ENCODE measurements at places on chromosomes 16 and 17. TPM values are rescaled to one million over a fixed set of nuclear protein-coding genes. Genes with fewer than 3 reads are reported as not detected.
A peak's percentile ranks its signal among the peaks of the same experiment; 100 is the strongest.

ARHGAP44 gene
- 12.4 TPM for total RNA-seq

DNA sequence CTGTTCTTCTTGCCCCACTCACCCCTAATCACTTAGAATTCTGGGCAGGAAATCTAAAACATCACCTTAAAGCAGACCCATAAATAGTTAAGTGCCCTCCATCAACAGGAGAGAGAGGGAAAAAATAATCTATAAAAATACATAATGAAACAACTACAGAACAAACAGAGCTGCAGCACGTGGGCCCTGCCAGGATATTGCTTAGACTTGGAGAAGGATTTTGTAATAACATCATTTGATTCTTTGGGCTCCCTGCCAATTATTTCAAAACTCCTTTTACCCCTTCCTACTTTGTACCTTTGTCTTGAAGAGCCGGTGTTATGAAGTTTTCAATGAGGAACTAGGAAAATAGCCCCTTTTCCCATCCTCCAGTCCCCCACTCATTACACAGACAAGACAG, 130.6 kb upstream of the TOX3 start:
- no peak overlapping the region for H3K4me3 ChIP-seq
- H3K27me3 ChIP-seq: no peaks in the 10 kb centered on the region
- no peaks in the 10 kb centered on the region for H3K36me3 ChIP-seq
- H3K27ac ChIP-seq: no peak overlapping the region
- DNase-seq: no peak

SOX15 gene
- total RNA-seq: 0.93 TPM

DNA sequence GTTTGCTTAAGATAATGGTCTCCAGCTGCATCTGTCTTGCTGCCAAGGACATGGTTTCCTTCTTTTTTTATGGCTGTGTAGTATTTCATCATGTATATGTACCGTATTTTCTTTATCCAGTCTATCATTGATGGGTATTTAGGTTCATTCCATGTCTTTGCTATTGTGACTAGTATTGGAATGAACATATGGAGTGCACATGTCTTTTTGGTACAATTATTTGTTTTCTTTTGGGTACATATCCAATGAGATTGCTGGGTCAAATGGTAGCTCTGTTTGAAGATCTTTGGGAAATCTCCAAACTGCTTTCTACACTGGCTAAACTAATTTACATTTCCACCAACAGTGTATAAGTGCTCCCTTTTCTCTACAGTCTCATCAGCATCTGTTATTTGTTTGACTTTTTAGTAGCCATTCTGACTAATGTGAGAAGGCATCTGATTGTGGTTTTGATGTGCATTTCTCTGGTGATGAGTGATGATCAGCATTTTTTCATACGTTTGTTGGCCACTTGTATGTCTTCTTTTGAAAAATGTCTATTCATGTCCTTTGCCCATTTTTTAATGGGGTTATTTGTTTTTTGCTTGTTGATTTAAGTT, 66.2 kb downstream of the TNFRSF13B start:
- no peaks in the 10 kb centered on the region for H3K36me3 ChIP-seq
- H3K4me3 ChIP-seq: no peak overlapping the region
- H3K27me3 ChIP-seq: peaks cover 21% of the 10 kb centered on the region
- H3K4me1 ChIP-seq: no peaks in the 10 kb centered on the region
- no peak overlapping the region for H3K27ac ChIP-seq

DNA sequence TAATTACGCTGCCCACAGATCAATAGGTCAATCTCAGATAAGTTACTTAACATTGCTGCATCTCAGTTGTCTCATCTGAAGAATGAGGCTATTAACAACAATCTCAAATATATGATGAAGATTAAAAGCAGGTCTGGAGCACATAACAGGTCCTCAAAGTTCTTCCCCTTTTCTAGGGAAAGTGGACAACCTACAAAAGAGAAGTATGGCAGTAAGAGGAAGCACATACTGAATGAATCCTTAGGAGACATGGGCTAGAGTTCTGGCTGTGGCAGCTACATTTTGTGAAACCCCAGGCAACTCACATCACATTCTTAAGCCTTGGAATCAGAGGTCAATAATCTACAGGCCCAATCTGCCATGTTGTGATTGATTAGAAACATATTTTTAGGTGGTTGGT, 180.6 kb downstream of the PCTP start:
- no peaks in the 10 kb centered on the region for H3K4me1 ChIP-seq
- H3K27ac ChIP-seq: no peak overlapping the region
- DNase-seq: no peak
- peaks cover 4% of the 10 kb centered on the region for H3K27me3 ChIP-seq

TPSD1 gene
- not detected for total RNA-seq

CNTNAP4 gene
- 0.74 TPM for total RNA-seq

GRCh38 chr17:34709158-34709754, 129.9 kb downstream of the TMEM132E start:
- H3K4me1 ChIP-seq: no peaks in the 10 kb centered on the region
- DNase-seq: no peak
- no peak overlapping the region for H3K27ac ChIP-seq
- H3K36me3 ChIP-seq: no peaks in the 10 kb centered on the region
- H3K4me3 ChIP-seq: no peak overlapping the region

DNA sequence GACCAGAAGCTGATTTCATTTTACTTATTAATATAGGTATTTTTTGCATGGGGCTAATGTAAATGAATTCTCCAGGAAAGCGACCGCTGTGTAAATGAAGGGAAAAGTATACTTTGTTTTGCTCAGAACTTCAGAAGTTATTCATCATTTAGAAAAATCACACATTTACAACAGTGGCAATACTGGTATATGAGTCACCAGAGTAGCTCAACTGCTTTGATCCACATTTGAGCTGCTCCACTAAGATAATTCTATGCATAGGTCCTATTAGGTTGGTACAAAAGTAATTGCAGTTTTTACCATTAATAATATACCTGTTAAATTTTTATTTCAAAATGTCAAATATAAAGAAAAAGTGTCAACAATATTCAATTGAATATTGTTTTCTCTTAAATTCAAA, 22.9 kb upstream of the DYNLRB2 start:
- H3K27me3 ChIP-seq: peaks cover 11% of the 10 kb centered on the region
- DNase-seq: no peak
- H3K4me3 ChIP-seq: no peak overlapping the region
- no peaks in the 10 kb centered on the region for H3K4me1 ChIP-seq
- H3K36me3 ChIP-seq: no peaks in the 10 kb centered on the region
- no peak overlapping the region for H3K27ac ChIP-seq

DNAI2 gene
- total RNA-seq: not detected

DNA sequence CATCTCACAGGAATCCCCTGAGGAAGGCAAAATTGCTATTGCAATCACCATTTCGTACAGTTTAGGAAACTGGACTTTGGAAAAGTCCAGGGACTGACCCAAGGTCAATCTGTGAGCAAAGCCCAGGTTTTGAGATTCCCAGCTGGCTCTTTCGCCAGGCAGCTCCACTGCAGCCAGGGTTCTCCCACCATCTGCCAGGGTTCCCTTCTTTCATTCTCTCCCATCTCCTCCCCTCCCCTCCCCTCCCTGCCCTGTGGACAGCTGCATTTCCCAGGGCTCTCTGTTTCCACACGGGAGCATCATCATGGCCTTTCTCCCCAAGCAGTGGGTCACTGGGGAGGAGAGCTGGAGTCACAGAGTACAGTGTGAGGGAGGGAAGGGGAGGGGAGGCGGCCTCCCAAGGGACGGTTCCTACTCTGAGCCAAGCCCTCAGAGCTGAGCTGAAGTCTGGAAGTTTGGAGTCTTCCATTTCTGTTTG, 11.9 kb upstream of the GSDMA start:
- H3K27me3 ChIP-seq: peaks cover 20% of the 10 kb centered on the region
- no peak overlapping the region for H3K27ac ChIP-seq
- DNase-seq: no peak

DNA sequence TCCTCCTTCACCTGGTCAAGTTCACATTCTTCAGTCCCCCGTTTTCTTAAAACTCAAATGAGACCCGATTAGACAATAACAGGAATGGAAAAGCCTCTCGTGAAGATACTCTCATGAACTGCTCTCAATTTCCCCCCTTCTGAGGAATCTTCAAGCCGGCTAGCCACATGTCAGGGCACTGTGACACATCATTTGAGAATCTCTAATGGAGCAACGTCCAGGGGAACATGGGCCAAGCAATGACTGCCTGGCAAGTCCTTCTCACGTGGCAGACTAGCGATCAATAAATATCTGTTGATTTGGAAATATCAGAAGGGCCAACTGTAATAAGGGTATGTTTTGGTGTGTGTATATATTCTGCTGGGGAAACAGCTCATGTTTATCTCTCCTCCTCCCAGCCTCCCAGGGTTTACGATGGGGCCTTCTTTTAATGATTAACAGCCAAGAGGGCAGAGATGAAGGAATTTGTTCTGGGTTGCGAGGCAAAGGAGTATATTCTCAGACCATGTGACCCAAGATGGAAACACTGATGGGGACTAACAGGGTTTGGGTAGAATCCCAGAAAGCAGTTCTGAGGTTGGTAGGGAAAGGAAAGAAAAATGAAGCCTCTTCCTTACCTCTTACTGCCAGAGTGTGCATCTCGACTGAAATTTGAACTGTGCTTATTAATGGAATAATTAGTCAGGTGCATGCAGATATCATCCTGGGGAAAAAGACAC, 21.4 kb downstream of the TTLL6 start:
- H3K36me3 ChIP-seq: no peaks in the 10 kb centered on the region
- no peak overlapping the region for H3K4me3 ChIP-seq
- no peak for DNase-seq
- peak overlapping the region; percentile 82 for H3K27ac ChIP-seq
- H3K4me1 ChIP-seq: peaks cover 21% of the 10 kb centered on the region
- H3K27me3 ChIP-seq: peaks cover 28% of the 10 kb centered on the region

- peaks cover 18% of the 10 kb centered on the region for H3K27me3 ChIP-seq
- H3K27ac ChIP-seq: no peak overlapping the region
- peaks cover 1% of the 10 kb centered on the region for H3K4me1 ChIP-seq
- no peak overlapping the region for H3K4me3 ChIP-seq
Observed at GRCh38 chr17:50465171-50465570, 3.5 kb downstream of the CHAD start.

GRCh38 chr16:83992624-83993023, 24.6 kb downstream of the NECAB2 start:
- DNase-seq: no peak
- H3K4me1 ChIP-seq: peaks cover 7% of the 10 kb centered on the region
- H3K4me3 ChIP-seq: no peak overlapping the region
- H3K27ac ChIP-seq: no peak overlapping the region

- DNase-seq: no peak
- peaks cover 6% of the 10 kb centered on the region for H3K36me3 ChIP-seq
- H3K27ac ChIP-seq: no peak overlapping the region
- no peaks in the 10 kb centered on the region for H3K27me3 ChIP-seq
- H3K4me1 ChIP-seq: no peaks in the 10 kb centered on the region
Observed at GRCh38 chr16:28130099-28131088, 66.9 kb upstream of the GSG1L start.

- H3K27ac ChIP-seq: no peak overlapping the region
- H3K27me3 ChIP-seq: peaks cover 6% of the 10 kb centered on the region
- H3K36me3 ChIP-seq: peaks cover 17% of the 10 kb centered on the region
- H3K4me3 ChIP-seq: no peak overlapping the region
- no peak for DNase-seq
Observed at GRCh38 chr16:67145746-67146145, 5.1 kb downstream of the B3GNT9 start.

GRCh38 chr16:85010446-85010930, 847 bp downstream of the ZDHHC7 start:
- H3K27ac ChIP-seq: peak overlapping the region; percentile 98
- H3K27me3 ChIP-seq: no peaks in the 10 kb centered on the region
